ENCODE measurements at places on chromosomes 11 and 22. TPM values are rescaled to one million over a fixed set of nuclear protein-coding genes. Genes with fewer than 3 reads are reported as not detected.

F2 gene
- polyA plus RNA-seq = 3.3 TPM

OR8D4 gene
- not detected for polyA plus RNA-seq

ALDH3B1 gene
- polyA plus RNA-seq = 7.7 TPM

HORMAD2 gene
- polyA plus RNA-seq = not detected

JOSD1 gene
- polyA plus RNA-seq = 40.2 TPM

GAL gene
- polyA plus RNA-seq = 0.69 TPM

OR5P2 gene
- not detected for polyA plus RNA-seq

CASP1 gene
- polyA plus RNA-seq = not detected

POU2F3 gene
- 0.15 TPM for polyA plus RNA-seq

TESMIN gene
- polyA plus RNA-seq = 0.51 TPM

YPEL4 gene
- polyA plus RNA-seq = 0.85 TPM

TMEM258 gene
- polyA plus RNA-seq = 140 TPM
